Fibroblast of the aortic adventitia (primary cell): ENCODE measurements at places on chromosomes 3 and 15. TPM values are rescaled to one million over a fixed set of nuclear protein-coding genes. Genes with fewer than 3 reads are reported as not detected.

The OR5K2 gene
- not detected in 2 replicates for total RNA-seq

The CSTA gene
- 2.5 and 15.2 TPM in 2 replicates for total RNA-seq

The DNAH12 gene
- total RNA-seq: 0.09 and 0.25 TPM in 2 replicates

The ZNF619 gene
- total RNA-seq: 2.7 and 7.1 TPM in 2 replicates

The TM4SF18 gene
- total RNA-seq: 0.27 and 1.3 TPM in 2 replicates

The PLA2G4E gene
- not detected in 2 replicates for total RNA-seq

The PHLDB2 gene
- 61.9 and 79.2 TPM in 2 replicates for total RNA-seq

The SLC22A14 gene
- not detected in 2 replicates for total RNA-seq

The ITIH4 gene
- 0.36 TPM in 1 of 2 replicates, not detected in the other for total RNA-seq

The CRTAP gene
- 109 and 323 TPM in 2 replicates for total RNA-seq

The AGTR1 gene
- 2.4 and 3.2 TPM in 2 replicates for total RNA-seq

The COL6A5 gene
- under 0.01 TPM in 1 of 2 replicates, not detected in the other for total RNA-seq

DNA sequence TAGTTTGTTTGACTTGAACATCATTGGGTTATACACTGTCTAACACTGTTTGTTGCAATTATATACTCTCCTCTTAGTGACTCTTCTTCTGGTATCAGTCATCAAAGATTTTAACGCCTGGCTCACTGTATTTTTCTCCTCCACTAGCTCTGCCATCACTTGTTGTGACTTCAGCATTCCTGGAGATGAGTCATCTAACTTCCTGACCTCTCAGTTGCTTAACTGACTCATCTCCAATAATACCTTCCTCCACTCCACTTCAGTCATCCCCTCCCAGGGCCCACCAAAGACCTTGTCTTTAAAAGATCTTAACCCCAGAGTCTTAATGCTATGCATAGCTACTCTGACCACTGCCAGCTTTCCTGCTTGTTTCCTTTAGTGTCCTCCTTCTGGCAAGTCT, 28.6 kb upstream of the CLSTN2 start:
- DNase-seq: peak; percentile 4

GRCh38 chr15:76217029-76217881, 94.0 kb downstream of the ETFA start:
- peak; percentile 61 for DNase-seq

- no peak for DNase-seq
These were observed 262.2 kb downstream of the MEX3B start for GRCh38 chr15:81783586-81783985.

- DNase-seq: no peak
These were observed 371.2 kb upstream of the RARB start for GRCh38 chr3:25056803-25057351.

DNA sequence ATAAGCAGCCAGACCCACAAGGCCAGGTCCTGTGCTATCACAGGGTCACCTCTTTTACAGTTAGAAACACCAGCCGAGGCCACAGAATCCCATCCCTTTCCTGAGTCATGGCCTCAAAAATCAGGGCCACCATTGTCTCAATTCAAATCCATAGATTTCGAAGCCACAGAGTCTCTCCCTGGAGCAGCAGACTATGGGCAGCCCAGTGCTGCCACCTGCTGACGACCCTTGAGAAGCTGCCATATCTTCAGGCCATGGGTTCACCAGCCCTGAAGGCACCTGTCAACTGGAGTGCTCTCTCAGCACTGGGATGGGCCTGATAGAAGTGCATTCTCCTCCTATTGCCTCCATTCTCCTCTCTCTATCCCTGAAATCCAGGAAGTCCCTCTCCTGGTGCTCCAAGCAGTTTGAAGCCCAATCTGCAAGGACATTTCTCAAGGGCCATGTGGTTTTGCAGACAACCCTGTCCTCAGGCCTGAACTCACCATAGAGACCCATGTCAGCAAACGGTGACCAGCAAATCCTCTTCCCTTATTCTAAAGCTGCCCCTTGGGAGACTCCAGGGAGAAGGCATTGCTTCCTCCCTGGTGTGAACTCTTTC, 39.6 kb downstream of the TGM4 start:
- DNase-seq: peak; percentile 75

DNA sequence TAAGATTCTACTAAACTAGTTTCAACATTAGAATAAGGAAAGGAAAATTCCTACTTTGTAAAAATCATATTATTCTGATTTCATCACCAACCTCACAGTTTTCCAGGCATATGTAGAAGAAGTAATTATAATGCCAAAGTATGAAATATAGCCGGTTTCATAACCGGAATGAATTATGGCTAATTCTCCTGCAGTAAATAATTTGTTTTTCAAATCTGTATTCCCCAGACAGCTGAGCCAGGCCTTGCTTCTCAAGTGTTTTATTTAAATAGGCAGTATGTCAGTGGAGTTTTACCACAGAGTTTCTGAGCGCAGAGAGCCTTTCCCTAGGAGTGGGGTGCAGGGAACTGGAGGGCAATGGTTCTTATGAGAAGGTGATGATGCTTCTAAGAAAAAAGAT, 8.7 kb upstream of the CPA3 start:
- DNase-seq: no peak

DNA sequence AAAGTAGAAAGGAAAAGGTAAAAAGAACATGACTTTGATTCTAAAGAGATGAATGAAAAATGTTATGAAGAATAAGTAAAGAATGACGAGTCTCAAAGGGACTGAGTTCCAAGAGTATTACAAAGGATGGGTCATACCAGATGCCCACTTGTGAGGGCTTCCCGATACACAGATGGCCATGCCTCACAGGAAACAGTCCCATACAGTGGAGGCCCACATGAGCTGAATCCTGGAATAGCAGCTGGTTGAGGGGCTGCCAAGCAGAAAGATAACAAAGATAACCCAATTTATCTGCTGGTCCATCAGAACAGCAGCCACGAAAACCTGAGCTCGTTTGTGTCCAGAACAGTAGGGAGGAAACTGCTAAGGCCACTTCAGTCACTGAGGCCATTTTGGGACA, 3.7 kb downstream of the SSR3 start:
- peak; percentile 53 for DNase-seq

DNA sequence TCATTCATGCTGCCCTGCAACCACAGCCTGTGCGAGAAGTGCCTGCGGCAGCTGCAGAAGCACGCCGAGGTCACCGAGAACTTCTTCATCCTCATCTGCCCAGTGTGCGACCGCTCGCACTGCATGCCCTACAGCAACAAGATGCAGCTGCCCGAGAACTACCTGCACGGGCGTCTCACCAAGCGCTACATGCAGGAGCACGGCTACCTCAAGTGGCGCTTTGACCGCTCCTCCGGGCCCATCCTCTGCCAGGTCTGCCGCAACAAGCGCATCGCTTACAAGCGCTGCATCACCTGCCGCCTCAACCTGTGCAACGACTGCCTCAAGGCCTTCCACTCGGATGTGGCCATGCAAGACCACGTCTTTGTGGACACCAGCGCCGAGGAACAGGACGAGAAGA, 4.7 kb downstream of the TRIM42 start:
- DNase-seq: no peak

GRCh38 chr3:179026636-179027035, 45.0 kb downstream of the ZMAT3 start:
- DNase-seq: no peak

- peak; percentile 68 for DNase-seq
These were observed 160.7 kb downstream of the STAC start for GRCh38 chr3:36540888-36541518.

DNA sequence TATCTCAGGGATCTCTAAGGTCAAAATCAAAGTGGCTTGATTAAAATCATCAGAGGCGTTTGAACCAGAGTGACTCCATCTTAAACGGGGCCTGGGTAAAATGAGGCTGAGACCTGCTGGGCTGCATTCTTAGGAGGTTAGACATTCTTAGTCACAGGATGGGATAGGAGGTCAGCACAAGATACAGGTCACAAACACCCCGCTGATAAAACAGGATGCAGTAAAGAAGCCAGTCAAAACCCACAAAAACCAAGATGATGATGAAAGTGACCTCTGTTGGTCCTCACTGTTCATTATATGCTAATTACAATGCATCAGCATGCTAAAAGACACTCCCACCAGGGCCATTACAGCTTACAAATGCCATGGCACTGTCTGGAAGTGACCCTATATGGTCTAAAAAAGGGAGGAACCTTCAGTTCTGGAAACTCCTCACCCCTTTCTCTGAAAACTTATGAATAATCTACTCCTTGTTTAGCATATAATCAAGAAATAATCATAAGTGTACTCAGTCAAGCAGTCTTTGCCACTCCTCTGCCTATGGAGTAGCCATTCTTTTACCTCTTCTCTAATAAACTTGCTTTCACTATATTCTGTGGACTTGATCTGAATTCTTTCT, 143.3 kb upstream of the SLCO3A1 start:
- no peak for DNase-seq

DNA sequence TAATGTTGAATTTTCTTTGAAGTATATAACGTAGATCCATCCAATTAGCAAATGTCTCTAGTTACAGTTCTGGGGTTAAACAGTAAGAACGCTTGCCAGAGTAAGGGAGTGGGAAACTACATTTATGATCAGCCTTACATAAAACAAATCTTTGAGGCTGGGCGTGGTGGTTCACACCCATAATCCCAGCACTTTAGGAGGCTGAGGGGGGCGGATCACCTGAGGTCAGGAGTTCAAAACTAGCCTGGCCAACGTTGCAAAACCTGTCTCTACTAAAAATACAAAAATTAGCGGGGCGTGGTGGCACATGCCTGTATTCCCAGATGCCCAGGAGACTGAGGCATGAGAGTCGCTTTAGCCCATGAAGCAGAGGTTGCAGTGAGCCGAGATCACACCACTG, 50.1 kb upstream of the GATM start:
- DNase-seq: no peak

DNA sequence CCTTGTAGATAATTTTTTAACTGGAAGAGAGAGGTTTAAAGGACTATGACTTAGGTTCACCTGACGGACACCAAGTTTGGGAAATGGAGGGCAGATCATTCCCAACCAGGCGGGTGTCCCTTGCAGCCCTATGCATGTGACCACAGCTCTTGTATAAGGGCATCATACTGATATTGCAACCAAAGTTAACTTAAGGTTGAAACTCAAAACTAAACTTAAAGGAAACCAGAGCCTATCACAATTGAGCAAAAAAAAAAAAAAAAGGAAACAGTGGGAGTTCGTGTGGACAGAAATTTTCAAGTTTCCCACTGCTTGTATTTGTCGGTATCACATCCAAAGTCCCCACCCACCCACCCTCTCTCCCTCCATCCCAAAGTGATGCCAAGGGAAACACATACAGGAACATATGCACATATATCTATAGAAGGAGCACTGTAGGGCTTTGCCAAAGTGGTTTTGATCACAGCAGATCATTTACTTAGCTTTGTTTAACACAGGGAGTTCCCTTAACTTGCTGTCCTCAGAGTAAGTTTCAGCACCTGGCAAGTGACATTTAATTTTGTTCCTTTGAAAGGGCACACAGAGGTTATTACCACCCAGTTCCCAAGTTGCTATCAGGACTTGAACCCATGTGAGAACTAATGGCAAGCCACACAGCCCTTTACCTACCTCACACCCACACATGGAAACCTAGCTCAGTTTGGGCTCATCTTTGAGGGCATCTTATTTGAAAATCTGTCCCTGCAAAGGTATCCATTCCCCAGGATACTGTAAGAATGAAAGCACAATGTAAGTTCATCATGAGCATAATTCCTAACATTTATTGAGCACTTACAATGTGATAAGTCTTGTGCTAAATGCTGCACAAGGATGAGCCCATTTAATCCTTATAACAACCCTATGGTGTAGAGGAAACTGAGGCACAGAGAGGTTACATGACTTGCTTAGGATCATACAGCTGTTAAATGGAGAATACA, 204.5 kb upstream of the CMC1 start:
- DNase-seq: no peak

- no peak for DNase-seq
These were observed 53.4 kb downstream of the FEM1B start for GRCh38 chr15:68330901-68331300.

DNA sequence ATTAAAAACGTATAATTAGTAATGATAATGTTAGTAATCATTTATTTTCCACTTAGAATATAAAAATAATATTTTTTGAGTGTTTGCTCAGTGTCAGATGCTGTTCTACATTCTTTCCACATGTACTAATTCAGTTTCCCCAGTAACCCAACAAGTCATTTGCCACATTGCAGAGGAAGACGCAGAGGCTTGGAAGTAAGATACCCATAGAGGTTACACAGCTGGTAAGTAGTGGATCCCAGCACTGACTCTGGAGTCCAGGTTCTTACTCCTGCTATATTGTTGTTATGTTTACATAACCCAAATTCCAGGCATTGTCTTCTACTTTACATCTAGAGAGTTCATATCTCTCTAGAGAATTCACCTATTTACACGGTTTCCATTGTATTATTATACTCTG, 48.2 kb upstream of the MYO5C start:
- no peak for DNase-seq
